Activated naive CD8-positive, alpha-beta T cell treated with anti-CD3 and anti-CD28 coated beads, Interleukin-2, amount 10 ng/mL, durations not matched to agents 7 days and 5 days (primary cell): ENCODE measurements at places on chromosomes 7 and 10. TPM values are rescaled to one million over a fixed set of nuclear protein-coding genes. Genes with fewer than 3 reads are reported as not detected.

DNA sequence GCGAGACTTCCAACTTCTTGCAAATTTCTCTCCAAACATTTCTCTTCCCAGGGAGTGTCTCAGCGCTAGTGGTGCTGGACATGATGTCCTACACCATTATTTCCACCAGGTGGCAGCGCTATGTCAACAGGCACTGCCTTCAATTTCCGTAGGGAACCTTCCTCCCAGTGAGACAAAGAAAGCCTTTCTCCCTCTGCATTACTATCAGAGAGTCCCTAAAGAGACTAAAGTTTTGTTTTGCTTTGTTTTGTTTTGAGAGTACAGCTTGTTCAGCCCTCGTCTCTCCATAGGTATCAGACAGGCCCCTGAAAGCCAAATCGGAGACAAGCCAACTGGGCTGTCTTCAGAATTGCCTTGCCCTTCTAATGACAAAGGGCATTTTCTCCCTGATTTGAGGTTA lies 44.2 kb upstream of the GGCT start:
- DNase-seq, result no peak

GRCh38 chr7:55475855-55476803 lies 96.2 kb downstream of the VOPP1 start:
- DNase-seq, result no peak

Gene MGMT
- 24.0 TPM for total RNA-seq

Gene CUX1
- total RNA-seq, result 35.7 TPM

DNA sequence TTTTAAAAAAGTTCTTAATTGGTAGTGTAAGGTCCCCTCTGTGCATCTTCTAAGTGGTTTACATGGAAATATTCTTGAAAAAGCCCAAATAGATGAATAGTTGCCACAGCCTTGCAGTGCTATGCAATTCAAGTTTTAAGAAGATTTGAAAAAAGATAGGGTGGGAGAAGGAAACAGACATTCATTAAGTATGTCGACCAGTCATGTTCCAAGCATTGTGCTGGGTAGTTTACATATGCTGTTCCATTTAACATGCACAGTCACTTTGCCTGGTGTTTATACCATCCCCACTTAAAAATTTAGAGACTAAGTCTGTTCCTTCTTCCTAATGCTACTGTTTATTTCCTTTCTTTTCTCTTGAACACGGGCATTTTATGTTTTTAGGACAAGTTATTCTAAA lies 28.1 kb upstream of the NAMPT start:
- DNase-seq, result no peak

DNA sequence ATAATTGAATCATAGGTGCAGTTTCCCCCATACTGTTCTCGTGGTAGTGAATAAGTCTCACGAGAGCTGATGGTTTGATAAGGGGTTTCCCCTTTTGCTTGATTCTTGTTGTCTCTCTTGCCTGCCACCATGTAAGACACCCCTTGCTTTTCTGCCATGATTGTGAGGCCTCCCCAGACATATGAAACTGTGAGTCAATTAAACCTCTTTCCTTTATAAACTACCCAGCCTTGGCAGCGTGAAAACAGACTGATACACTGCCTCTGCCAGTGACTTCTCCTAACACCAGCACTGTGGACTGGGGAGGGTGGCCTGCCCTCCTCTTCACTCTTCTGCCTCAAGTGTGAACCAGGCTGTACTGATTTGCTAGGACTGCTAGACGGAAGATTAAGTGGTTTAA lies 108.6 kb downstream of the RAB11FIP2 start:
- DNase-seq, result no peak

DNA sequence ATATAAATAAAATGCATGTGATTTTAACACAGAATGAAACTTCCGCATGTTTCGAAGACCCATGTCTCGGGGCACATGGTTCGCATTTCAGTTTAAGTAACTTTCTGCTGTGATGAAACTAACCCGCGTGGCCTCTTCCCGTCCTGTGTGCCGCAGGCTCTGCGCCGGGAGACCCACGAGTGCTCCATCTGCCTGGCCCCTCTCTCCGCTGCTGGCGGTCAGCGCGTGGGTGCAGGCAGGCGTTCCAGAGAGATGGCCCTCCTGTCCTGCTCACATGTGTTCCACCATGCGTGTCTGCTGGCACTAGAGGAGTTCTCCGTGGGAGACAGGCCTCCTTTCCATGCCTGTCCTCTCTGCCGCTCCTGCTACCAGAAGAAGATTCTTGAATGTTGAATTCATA lies 35.7 kb downstream of the RNF32 start:
- no peak for DNase-seq

DNA sequence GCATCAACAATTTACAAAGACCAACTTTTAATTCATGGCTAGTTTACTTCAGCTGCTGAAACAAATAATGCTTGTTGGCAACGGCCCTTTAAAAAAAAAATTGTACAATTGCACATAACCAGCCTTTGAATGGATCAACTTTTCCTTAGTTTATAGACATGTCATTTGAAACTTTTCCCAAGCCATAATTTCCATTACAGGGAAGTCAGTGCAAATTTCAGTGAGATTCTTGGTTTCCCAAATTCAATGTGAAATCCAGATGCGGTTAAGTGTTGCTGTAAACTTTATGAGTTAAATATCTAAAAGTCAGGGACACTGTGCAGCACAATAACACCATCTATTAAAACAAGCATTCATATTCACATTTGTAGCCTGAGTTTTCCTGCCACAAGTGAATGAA lies 182.2 kb downstream of the JAZF1 start:
- DNase-seq, result no peak

- no peak for DNase-seq
Observed at GRCh38 chr7:138833596-138833995, 35.6 kb upstream of the ATP6V0A4 start.

GRCh38 chr7:130276796-130277762 lies 10.4 kb downstream of the CPA2 start:
- no peak for DNase-seq

- DNase-seq, result no peak
Observed at GRCh38 chr7:77657427-77658224, 38.6 kb upstream of the RSBN1L start.

DNA sequence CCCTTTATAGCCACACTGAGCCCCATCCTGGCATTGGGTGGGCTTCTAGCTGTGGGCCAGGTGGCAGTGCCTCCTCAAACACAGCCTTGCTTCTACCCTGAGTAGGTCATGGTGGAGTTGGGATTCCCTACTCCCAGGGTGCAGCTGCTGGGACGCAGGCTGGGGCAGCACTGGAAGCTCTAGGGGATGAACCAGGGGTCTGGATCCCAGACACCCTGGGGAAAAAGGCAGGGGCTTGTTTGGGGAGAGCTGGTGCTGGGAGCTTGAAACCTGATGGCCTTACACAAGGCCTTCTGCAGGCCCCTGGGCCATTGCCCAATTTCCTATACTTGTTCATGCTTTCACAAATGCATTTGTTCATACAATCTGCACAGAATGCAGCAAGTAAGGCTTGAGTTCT lies 103.7 kb upstream of the CTBP2 start:
- DNase-seq, result no peak

DNA sequence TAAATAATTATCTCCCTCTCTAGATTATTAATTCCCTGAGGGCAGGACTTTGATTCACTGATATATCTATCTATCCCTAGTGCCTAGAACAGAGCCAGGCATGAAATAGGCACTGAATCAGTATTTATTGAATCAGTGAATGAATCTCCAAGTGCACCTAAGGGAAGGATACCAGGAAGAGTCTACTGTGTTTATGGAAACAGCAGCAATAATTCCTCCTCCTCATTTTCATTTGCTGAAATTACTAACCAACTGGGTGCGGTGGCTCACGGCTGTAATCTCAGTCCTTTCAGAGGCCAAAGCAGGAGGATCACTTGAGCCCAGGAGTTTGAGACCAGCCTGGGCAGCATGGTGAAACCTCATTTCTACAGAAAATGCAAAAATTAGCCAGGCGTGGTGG lies 161.2 kb downstream of the TCF7L2 start:
- DNase-seq, result no peak

GRCh38 chr7:136194878-136195277 lies 217.7 kb upstream of the MTPN start:
- DNase-seq, result no peak

- DNase-seq, result no peak
Observed at GRCh38 chr10:21807180-21807579, 196.3 kb downstream of the DNAJC1 start.

DNA sequence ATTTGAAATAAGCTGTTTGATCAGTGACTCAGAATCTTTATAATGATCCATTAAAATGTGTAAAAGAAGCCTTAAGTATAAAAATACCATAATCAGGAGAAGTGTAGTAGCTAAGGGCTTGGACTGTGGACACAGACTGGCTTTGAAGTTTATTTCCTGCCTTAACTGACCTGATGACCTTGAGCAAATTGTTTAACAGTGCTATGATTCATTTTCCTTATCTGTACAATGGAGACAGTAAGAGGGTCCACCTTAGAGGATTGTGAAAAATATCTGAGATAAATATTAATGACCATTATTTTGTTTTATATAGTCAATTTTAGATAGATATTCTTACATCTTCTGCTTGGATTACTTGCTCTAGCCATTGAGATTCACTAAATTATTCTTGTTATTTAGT lies 13.3 kb upstream of the RPA3 start:
- no peak for DNase-seq
